Left renal pelvis (tissue), 4 donors: ENCODE measurements at places on chromosomes 4 and X.

DNA sequence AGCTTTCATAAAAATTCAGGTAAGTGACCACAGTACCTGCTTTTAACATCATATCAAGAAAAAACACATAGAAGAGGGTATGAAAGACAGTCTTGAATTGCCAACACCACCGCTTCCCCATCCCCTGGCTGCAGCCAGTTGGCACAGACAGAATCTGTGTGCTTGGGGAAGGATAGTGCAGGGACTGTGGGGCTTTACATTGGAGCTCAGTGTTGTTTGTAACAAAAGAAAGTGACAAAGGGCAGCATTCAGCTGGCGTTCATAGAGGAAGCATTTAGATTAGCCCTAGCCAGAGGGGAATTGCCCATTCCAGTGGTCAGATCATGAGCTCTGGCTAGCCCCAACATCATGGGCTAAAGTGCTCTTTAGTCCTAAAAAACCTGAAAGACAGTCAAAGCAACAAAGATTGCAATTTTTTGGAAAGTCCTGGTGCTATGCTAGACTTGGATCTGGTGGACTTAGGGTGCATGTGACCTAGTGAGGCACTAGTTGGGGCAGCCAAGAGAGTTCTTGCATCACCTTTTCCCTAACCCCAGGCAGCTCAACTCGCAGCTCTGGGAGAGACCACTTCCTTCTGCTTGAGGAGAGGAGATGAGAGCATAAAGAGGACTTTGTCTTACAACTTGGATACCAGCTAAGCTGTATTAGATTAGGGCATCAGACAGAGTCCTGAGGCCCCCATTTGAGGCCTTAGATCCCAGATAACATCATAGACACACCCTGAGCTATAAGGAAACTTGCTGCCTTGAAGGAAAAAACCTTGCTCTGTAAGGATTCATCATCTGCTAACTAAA, 1602.4 kb upstream of the ADGRL3 start:
- no peak for DNase-seq

GRCh38 chr4:55979562-55979961, 30.8 kb downstream of the CEP135 start:
- no peak for DNase-seq

DNA sequence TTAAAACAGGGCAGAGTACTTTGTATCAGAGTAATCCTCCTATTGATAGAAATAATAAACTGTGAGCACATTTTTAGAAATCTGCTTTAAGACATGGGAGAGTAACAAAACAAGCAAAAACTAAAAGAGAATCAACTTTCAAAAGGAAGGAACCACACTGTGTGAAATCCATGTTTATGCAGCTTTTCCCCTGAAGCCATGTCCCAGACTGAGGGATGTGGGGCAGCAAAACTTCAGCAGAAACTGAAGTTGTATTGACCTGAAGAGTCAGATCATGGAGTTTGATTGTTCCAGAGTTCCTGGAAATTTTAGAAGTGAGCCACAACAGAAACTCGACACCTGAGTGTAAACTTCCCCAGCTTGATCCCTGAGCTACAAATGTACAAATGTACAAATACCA, 53.2 kb downstream of the COMMD8 start:
- no peak for DNase-seq

- no peak for DNase-seq
Observed at GRCh38 chr4:139018501-139018900, 2.9 kb downstream of the NOCT start.

DNA sequence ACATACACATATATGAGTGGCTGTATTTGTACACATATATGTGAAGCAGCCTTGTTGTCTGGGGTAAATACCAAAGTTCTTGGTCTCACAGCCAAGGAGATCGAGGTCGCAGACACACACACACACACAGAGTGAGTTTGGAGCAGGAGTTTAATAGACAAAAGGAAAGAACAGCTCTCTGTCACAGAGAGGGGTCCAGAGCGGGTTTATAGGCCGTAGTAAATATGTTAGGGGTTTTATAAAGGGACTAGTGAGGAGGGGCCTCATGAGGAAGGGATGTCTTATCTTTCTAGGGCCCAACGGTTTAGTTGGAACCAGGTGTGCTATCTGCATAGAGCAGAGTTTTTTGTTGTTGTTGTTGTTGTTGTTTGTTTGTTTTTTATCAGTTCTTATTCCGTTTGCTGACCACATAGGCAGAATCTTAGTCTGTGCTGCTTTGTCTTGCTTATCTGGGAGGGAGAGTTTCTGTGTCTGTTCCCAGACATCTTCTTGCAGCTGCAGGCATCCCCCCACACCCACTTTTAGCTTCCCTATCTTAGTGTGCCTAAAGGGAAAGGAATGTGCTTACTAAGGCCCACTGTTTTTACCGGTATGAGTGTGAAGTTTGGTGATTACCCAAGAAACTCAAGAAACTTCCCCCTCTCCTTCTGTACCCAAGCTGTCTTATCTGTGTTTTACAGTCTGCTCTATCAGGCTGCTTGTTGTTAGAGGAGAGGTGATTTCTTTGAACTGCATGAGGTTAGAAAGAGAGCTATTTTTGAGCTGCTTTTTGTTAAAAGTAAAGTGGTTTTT, 91.9 kb downstream of the TENT5D start:
- no peak for DNase-seq

- no peak for DNase-seq
Observed at GRCh38 chrX:72307646-72308051, 1.9 kb upstream of the CITED1 start.

DNA sequence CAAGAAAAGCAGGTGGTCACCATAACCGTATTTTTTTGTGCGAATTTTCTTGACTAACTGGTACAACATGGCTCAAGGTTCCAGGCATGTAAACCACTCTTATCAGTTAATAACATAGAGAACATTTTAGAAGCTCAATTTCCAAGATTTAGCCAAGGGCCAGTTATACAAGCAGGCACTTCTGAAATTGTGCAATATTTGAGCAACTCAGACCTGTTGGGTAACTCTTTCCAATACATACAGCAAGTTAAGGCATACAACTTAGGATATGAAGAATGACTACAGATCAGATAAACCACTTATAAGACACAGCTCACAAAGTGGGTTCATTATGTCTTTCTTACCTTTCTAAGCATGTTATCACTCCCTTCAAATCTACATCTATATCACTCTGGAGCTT, 43.9 kb downstream of the ZNF280C start:
- DNase-seq, result no peak

DNA sequence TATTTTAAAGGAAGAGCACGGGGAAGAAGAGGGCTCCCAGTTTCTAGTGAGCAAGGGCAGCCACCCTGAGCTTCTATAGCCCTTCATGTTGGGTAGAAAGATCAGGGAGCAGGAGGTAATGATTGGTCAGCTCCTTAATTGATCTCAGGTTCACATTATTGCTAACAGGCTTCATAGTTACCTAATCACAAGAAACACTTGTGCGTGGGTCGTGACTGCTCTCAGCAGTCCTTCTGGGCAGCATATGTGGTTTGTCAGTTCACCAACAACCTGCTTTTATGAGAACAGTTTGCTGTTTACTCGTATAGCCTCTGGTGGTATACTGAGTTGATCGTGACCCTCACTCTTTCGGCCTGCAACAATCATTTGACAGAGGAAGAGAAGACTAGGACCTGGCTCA, 4.7 kb upstream of the DOK7 start:
- no peak for DNase-seq

DNA sequence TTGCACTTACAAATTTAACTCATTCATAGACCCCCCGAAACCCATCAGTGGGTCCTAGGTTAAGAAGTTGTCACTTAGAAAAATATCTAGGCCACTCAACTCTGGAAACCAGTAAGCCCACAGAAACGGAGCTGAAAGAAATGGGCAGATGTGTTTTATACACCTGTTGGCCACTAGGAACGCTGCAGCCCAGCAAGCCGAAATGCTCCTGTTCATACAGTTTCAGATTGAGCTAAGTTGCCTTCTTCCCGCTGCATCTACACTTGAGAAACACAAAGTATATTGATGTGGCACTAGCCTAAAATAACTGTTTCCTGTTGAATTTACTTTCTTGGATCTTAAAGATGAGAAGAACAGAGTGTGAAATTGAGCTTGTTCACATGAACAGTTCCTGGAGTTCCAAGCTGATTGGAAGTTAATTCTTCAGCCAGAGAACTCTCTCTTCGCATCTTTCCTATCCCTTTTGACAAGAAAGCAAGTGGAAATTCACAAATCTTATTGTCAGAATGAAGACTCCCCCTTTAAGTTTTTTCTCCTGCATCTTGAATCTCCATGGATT, 174.1 kb downstream of the RBMX2 start:
- no peak for DNase-seq

- no peak for DNase-seq
Observed at GRCh38 chr4:6078560-6078959, 60.3 kb upstream of the C4orf50 start.

DNA sequence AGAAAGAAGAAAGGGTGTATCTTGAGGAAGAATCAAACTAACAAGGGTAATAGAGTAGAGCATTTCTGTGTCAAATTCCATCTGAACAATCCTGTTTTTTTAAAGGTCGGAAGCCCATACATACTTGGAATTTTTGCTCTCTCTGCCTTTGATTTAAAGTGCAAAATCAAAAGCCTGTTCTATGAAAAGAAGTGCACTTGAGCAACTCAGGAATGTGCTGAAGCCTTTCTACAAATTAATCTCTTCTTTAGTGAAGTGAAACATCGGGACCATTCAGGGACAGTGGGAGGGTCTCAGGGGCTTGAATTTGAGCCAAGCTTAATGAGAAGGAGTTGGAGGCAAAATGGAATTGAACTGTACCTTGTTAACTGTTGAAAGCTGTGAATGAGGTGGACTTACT, 1008.5 kb upstream of the LCORL start:
- no peak for DNase-seq

- DNase-seq, result no peak
Observed at GRCh38 chr4:170887396-170887795, 797.6 kb upstream of the AADAT start.

- no peak for DNase-seq
Observed at GRCh38 chr4:72569719-72570235, 756 bp upstream of the ADAMTS3 start.

DNA sequence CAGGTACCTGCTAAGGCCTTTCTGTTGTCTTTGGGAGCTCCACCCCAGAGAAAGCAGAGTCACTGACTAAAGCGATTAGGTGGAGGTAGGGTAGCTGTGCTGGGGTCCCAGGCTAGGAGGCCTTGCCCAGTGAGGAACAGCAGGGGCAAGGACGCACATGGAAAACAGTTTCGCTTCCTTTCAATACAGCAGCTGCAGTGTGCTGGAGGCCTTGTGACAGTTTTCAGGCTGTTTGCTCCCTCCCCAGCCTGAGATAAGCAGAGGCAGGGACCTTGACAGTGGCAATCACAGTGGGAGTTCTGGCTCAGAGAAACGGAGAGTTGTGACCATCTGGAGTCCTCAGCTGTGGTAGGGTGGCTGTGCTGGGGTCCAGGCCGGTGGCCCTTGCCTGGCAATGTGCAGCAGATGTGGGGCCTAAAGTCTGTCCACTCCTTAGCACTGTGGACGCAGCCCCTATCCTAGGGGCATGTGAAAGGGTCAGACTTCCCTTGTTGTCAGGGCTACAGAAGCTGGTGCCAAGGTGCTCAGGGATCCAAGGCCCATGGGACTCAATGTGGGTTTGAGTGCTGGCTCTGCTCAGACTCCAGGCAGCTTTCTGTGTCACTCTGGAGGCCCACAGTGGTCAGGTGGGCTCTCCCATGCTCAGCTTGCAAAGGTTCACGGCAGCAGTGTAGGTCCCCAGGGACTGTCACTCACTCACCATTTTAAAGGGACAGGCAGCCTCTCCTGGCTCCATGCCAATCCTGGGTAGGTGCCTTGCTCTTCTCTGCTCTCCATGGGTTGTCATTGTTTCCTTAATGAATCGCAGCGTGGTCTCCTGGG, 534.9 kb upstream of the FMR1 start:
- DNase-seq, result no peak

GRCh38 chr4:171793723-171794122, 19.5 kb upstream of the GALNTL6 start:
- no peak for DNase-seq

GRCh38 chr4:102614801-102615200, 113.6 kb downstream of the NFKB1 start:
- no peak for DNase-seq

GRCh38 chr4:110139815-110140214, 58.6 kb downstream of the ELOVL6 start:
- no peak for DNase-seq

DNA sequence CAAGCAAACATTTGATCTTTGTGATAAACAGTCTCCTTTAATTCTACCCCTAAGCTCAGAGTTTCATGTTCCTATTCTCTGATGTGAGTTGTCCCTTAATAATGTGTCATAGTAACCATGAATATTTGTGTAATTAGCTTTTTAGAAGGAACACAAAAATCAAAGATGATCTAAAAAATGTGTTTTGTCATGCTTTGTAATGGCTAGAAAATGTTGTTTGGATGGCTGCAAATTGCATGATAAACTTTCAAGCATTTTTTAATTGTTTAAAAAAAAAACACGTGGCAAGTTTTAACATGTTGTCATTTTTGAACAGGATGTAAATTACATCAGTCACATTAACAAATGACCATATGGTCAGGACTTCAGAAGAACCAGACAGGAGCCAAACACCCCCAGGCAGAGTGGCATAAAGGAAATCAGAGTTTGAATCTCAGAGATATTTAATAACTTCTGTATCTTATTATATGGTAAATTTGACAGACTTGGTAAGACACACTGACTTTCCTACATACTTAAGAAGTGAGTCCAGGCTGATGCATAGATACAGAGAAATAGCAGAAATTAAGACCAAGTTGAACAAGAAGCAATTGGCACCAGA, 223.9 kb upstream of the VEGFC start:
- DNase-seq, result no peak

GRCh38 chr4:60611762-60612496, 588.2 kb upstream of the ADGRL3 start:
- DNase-seq, result no peak

DNA sequence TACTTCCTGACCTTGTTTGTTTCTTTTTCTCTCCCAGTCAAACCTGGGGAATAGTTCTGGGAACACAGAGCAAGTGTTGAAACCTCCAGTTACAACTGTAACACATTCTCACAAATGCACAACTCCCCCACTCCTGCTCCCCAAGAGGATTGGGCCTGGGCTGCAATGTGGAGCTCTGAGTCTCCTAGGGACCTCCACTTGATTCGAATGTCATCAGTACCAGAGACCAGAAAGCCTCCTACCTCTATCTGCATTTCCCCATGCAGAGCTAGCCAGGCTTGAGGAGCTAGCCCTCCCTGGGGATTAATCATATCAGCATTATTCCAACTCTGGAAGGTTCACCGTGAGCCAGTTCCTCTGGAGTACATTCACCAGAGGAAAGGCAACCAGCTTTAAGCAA, 41.7 kb upstream of the CITED1 start:
- DNase-seq, result no peak

- DNase-seq, result no peak
Observed at GRCh38 chrX:121356850-121357171, 309.4 kb downstream of the GLUD2 start.

GRCh38 chr4:59565836-59566235, 1634.3 kb upstream of the ADGRL3 start:
- DNase-seq, result no peak

DNA sequence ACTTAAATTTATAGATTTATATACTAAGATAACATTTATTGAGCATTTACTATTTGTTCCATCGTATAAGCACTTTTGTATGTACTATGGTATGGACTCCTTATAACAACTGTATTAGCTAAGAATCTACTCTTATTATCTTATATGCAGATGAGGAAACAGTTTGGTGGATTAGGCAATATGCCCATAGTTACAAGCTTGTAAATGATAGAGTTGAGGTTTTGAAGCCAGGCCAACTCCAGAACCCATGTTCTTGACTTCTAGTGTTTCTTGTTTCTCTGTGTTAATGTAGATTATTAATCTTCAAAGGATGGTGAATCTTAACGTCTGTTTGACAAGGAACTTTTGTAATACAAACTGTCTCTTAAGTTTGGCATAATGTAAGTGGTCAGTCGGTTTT, 71.3 kb downstream of the STIM2 start:
- DNase-seq, result no peak
